ENCODE measurements at places on chromosomes 4 and X.
A peak's percentile ranks its signal among the peaks of the same experiment; 100 is the strongest.

GRCh38 chr4:17941731-17942130, 79.8 kb downstream of the LCORL start:
- DNase-seq: no peak

GRCh38 chr4:3291969-3292570, 751 bp upstream of the RGS12 start:
- peak; percentile 57 for DNase-seq

- DNase-seq: no peak
Measured at GRCh38 chrX:10582215-10582733, 38.1 kb downstream of the MID1 start.

DNA sequence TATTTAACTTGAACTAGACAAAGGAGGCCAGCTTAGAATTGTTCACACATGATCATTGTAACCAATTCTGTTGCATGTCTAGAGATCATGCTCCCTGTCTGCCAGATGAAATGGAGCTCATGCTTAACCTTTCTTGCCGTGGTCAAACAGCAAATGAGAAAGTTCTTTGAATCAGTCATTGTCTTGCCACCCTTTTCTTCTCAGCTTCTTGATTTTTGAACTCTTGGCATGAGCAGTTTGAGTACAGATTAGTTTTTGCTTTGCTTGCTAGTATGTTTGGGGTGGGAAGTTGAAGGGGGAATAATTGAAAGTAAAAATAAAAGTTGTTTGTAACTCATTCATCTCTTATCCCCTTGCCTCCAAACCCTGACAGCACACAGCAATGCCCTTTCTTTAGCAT, 4.7 kb downstream of the MTM1 start:
- no peak for DNase-seq

DNA sequence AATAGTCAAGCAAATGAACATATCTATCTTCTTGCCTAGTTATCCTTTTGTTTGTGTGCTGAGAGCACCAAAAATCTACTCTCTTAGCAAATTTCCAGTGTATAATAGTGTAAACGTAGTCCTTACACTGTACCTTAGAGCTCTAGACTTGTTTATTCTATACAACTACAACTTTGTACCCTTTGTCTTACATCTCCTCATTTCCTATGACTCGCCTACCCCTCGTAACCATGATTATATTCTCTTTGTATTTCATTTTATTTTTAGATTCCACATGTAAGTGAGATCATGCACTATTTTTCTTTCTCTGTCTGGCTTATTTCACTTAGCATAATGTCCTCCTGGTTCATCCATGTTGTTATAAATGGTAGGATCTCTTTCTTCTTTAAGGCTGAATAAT, 37.6 kb downstream of the MAGEB5 start:
- DNase-seq: no peak

- no peak for DNase-seq
Measured at GRCh38 chr4:167955006-167955405, 137.3 kb upstream of the ANXA10 start.

DNA sequence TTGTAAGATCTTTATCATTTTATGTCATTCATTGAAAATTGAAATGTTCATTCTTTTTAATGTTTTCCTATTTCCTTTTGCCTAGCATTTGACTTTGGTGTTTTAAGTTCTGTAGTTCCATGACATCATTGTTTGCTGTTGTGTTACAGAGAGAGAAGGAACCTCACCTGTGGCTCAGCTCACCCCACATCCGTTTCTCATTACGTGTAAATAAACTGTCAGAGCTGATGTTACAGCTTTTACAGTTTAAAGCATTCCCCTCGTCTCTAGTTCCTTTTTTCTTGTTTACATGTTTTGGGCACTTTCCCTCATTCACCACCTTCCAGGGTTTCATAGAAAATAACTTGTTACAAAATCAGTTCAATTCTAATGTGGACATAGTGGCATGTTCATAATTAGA, 137.2 kb downstream of the FNIP2 start:
- peak; percentile 41 for DNase-seq

DNA sequence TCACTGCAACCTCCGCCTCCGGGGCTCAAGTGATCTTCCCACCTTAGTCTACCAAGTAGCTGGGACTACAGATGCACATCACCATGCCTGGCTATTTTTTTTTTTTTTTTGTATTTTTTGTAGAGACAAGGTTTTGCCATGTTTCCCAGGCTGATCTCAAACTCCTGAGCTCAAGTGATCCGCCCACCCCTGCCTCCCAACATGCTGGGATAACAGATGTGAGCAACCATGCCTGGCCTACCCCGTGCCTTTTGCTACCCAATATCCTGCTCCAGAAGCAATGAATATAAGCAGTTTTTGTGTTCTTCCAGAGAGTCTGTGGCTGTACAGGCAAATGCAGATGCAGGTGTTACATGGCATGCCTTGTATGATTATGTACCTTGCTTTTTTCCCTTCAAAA, 50.5 kb downstream of the TBC1D14 start:
- DNase-seq: no peak

DNA sequence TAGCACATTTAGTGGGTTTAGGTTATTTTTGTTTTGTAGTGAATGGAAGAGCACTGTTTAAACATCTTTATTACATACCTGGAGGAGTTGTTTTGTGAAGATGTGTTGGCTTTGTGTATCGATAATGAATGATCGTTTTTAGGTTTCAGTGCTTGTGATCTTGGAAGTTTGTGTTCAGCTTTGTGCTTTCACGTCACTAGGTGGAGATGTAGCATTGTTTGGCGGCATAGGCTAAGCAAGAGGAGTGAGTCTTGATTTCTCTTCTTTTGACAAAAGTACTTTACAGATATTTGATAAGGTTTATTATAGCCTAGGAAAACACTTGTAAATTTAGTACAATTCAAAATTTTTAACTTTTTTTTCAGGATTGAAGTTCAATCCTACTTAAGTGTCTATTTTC, 50.4 kb downstream of the PDK3 start:
- DNase-seq: no peak

DNA sequence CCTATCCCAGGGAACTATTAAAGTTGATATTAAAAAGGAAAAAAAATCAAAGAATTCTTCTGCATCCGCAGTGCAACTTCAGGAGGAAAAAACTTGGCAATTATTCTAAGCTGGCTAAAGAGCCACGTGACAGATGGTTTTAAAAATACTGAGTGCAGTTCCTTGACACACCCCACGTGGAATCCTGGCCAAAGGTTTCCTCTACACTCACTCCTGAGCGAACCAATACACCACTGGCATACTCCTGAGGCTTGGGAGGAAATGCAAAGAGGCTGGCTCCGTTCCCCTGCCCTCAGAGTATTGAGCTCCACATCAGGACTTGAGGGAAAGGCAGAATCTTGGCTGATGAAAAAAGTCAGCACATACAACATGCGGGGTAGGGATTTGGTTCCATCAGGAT, 133.8 kb upstream of the ATP6AP2 start:
- no peak for DNase-seq

DNA sequence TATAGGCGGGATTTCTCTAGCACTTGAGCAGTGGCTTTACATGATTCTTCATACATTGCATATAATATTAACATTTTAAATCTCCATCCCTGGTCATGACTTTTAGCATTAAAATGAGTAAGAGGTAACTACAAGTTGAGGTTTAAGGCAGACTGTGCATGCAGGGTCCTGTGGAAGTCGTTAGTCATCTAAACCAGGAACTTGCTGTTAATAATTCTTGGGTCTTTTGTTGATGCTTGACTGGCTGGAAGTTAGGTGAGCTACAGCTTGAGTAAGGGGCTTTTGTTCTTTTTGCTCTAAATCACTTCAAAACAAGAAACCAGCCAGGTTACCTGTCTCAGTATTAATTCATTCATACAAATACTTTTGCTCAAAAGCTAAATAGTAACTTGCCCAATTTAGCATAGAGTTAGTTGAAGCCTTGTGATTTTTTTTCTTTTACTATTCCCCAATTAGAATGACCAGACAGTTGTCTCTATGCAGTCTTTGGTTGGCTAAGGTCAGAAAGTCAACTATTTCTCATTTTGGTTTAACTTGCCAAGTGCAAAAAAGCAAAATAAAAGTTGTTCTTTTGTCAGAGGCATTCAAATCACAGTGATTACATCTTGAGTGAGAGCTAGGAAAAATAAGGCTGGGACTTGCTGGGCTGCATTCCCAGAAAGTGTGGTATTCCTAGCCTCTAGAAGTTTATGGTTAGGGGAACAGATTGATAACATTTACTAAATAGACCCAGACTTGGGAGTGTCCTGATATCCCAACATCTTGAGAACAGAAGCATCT, 516.9 kb downstream of the PDHA2 start:
- DNase-seq: no peak

GRCh38 chrX:137749246-137749645, 183.3 kb downstream of the ZIC3 start:
- no peak for DNase-seq

DNA sequence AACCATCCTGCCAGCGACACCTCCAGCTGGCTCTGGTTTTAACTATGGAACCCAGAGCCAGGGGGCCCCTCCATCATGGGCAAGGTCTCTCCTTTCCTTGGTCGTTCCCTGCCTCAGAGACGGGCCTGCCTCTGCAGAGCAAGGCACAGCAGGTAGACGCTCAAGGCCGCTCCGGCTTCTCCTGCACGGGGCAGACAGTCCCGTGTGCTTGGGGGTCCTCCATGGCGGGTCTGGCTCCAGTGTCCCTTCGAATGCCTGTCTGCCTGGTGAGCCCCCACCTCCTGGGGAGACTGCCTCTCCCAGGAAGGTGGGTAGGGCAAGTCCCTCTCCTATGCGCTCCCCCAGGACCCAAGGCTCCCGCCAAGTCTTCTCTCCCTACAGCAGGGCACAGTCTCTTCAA, 71.5 kb downstream of the ACOX3 start:
- DNase-seq: no peak
